RWPE1 (cell line): ENCODE measurements at places on chromosomes 2 and 18.

DNA sequence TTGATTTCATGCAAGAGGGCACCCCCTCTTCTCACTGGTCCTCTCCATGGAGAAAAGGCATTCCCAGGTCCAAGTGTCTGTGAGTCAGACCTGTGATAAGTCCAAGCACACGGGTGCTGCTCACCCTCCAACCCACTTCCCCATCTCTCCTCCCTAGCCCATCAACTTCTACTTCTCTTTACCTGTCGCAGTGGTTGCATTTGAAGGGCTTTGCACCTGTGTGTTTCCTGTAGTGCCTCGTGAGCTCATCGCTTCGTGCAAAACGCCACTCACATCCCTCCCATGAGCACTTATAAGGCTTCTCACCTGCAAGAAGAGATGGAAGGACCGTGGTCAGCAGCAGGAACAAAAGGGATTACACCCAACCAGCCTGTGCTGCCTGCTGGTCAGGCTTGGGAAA is 77.5 kb downstream of the KLF7 start:
- DNase-seq: no peak

- no peak for DNase-seq
Measured at GRCh38 chr18:59902131-59902992, 2.6 kb downstream of the PMAIP1 start.

GRCh38 chr2:161987311-161987710 is 86.7 kb downstream of the DPP4 start:
- DNase-seq: no peak

DNA sequence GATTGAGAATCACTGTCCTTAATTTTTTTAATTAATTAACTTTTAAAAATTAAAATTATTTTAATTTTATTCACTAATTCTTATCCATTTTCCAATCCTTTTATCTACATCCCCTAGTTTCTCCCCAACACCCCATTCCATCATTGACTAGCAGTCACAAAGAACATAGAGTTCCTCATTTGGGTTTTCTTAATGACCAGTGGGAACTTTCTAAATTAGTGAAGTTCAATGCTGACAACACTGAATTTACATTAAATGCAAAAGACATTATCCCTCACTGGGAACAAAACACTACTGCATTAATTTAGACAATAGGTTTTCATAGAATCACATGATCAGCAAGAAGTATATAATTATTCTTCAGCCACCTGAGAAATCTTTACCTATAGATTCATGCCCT is 80.6 kb upstream of the GLS start:
- DNase-seq: no peak

DNA sequence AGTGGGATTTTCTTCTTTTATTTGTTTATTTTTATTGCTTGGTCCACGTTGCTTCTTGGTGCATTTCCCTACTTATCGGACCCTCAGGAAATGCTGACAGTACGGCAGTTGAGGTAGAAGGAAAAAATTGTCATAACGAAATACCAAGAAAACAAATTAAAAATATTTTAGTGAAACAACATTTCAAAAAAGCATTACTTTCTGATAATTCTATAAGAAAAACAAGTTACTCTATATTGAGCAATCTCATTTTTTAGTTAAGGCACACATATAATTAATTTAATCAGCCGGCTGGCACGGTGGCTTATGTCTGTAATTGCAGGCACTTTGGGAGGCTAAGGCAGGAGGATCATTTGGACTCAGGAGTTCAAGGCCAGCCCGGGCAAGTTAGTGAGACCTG is 102.1 kb downstream of the SH3YL1 start:
- no peak for DNase-seq

DNA sequence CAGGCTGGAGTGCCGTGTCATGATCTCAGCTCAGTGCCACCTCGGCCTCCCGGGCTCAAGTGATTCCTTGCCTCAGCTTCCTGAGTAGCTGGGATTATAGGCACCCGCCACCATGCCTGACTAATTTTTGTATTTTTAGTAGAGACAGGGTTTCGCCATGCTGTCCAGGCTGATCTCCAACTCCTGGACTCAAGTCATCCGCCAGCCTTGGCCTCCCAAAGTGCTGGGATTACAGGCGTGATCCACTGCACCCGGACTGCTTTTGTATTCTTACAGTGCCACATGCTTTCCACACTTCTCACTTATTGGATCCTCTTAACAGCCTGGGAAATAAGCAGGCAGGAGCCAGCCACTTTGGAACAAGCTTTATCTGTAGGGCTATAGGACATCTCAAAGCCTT is 25.3 kb upstream of the BCL2L11 start:
- DNase-seq: no peak

GRCh38 chr2:238123991-238124470 is 14.4 kb upstream of the KLHL30 start:
- DNase-seq: no peak

GRCh38 chr2:46416739-46417403 is 62.5 kb upstream of the TMEM247 start:
- DNase-seq: no peak

GRCh38 chr2:216752855-216753505 is 57.6 kb upstream of the IGFBP5 start:
- no peak for DNase-seq

DNA sequence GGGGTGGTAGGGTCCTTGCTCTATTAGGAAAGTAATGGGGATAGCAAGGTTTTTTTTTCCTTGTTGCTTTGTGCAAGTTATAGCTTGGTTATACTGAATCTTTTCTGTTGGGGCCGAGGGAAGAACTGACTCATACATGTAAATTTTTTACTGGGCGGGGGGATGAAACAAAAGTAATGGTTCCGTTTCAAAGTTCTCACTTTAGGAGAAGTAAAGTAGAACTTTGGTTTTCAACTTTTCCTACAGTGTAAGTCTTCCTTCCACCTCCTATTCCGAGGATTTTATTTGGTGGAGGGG is 1.1 kb downstream of the AFTPH start:
- peak; percentile 26 for DNase-seq

DNA sequence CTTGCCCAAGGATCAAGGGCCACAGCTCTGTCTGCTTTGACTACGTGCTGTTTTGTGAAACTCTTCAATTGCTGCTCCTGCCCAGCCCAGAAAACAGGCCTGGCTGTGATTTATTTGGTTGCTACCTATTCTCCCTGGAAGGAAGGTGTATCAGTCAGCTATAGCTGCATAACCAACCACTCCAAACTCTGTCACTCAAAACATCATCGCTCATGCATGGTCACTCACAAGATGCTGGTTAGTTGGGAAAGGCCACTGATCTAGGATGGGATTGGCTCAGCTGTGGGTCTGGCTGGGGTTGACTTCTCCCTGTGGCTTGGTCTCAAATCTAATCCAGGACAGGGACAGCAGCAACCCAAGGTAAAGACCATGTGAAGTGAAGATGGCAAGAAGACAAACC is 14.6 kb downstream of the TEX51 start:
- DNase-seq: no peak

- no peak for DNase-seq
Measured at GRCh38 chr2:233706720-233707119, 6.0 kb upstream of the UGT1A5 start.
